ENCODE measurements at places on chromosomes 3 and 15.

DNA sequence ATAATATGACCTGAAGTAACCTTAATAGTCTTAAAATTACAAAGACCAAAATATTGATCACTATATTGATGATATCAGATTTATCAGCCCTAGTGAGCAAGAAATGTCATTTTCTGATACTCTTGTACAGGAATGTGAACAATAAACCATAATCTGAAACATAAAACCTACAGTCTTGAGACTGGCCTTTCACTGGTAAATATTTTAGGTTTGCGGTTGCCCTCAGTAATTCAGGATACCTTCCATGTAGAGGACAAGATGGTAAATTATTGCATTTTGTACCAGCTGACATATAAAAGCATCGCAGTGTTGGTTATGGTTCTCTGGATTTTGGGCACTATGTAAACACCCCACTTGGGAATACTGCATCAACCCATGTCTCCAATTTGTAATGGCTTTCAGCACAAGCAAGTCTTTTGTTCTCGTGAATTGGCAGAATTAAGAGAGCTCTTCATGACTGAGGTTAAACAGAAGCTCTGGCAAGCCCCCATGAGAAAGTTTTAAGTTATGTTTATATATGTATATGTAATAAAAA is 128.5 kb downstream of the LMLN start:
- DNase-seq = no peak

GRCh38 chr3:149374391-149374790 is 3.1 kb downstream of the TM4SF1 start:
- no peak for DNase-seq

DNA sequence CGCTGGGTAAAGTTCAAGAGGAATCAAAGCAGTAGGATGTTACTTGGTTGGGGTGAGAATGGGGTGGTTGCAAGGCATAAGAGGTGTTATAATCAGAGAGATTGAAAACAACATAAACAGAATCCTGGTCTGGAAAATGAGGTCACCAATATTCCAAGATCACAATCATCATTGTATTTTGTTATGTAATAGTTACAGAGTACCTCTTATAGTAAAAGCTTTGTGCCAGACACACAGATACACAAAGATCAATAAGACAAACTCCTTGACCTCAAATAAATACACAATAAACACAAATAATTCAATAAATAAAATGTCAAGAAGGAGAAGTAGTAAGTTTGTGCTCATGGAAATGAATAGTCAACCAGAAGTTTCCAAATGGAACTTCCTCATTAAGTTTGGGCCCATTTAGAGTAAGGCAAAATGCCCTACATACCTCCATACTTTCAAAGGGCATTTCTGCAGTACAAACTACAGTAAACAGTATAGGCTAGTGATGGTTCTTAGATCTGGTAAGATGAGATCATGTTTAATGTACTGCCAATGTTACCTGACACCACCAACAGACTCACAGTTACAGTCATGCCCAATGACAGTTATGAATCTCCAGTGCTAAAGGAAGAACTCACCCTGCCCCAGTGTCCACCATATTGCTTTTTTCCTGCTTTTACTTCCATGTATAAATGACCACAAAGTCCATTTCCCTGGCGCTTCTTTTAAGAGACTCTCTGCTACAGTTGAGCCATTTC is 93.4 kb downstream of the KCNMB2 start:
- DNase-seq = no peak

DNA sequence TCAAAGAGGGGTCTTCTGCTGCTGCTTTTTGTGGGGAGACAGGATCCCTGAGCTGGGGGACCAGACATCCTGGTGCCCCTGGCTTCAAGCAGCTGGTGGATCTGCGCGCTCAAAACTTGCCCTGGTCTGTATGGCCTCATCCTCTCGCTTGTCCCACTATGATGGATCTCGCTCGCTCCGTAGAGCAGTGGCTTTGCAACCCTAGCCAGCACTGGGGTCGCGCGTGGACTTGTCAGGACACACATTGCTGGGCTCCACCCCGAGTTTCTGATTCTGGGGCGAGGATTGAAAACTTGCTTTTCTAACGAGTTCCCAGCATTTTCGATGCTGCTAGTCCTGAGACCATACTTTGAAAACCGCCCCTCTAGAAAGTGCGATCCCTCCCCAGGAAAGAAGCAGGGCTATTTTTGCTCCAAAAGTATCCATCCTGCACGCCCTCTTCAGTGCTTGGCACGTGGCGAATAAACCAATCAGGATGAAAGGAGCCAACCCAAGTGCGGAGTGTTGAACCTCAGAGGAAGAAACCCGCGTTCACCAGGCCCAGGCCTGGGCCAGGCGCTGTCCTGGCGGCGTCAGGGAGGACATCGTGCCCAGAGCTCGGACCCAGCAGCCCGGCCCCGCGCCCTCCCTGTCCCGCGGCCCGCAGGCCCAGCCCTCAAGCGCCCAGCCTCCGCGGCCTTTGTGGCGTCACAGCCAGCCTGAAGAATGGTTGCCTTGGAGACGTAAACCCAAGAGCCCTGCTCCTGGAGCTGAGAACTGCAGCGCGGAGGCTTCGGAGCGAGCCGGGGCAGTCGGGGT is at the start of gene CFAP100:
CFAP100 (plus strand) TSS at position 731 of the 798 bp plus-strand sequence. CDS start 1,092 bp downstream, outside the sequence.
- no peak for DNase-seq

GRCh38 chr3:128424508-128425069 is 42.1 kb downstream of the DNAJB8 start:
- no peak for DNase-seq

DNA sequence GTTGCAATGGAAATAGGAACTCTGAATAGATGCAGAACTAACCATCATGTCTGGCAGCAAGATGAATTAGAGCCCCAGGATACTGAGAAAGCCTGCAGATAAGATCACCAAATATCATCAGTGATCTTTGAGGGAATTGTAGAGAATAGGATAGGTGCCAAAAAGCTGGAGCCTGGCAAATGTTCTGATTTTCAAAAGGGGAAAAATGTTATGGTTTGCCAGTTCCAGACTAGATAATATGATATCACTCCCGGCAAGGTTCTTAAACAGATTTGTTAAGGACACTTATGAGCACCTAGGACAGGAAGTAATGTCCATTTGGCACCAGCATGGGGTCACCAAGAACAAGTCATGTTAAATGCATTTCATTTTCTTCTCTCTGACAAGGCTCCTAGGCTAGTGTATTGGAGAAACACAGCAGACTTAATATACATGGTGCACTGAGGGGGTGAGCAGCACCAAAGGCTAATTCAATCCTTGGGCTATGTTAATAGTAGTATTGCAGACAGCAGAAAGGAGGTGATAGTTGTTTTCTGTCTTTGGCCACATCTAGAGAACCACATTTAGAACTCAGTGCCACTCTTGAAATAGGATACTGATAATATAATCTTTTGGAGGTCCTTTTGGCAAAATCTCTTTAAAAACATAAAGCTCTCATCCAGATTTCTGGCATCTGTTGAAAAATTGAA is 4.8 kb downstream of the SRGAP3 start:
- DNase-seq = no peak

- no peak for DNase-seq
Observed at GRCh38 chr3:98343647-98344507, 9.8 kb upstream of the OR5K4 start.

- DNase-seq = no peak
Observed at GRCh38 chr3:24863215-24863614, 368.6 kb upstream of the THRB start.

GRCh38 chr15:88546248-88547129 is at the start of gene DET1:
TSS of gene DET1 (minus strand) at chr15:88546681. CDS start at chr15:88531705, 14,976 bp downstream.
- peak; percentile 97 for DNase-seq

- no peak for DNase-seq
Observed at GRCh38 chr3:12433823-12434222, 50.5 kb upstream of the TSEN2 start.

DNA sequence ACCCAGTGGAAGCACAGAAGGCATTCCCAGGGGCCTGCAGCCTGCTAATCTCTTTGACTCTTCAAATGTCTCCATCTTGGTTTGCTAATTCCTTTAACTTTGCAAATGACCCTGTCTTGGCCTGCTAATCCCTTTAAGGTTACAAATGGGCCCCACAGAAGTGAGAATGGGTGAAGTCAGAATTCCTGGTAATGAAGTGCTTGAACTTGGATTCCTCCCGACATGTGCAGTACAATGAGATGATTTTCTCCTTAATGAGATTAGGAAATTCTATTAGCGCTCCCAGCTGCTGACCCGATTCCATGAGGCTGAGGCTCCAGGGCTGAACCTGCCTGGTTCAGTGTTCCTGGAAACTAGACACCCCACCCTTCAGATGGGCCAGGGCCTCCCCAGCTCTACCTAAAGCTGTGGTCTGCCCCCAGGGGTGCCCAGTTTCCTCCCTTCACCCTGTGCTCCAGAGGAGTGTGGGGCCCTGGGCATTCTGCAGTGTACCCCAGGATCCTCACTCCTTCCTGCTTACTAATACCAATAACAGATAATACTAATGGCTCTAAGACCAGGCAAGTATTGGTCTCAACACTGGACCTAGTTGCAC is 47.4 kb downstream of the SCN5A start:
- no peak for DNase-seq

- no peak for DNase-seq
Observed at GRCh38 chr3:160781402-160781801, 25.4 kb downstream of the PPM1L start.

DNA sequence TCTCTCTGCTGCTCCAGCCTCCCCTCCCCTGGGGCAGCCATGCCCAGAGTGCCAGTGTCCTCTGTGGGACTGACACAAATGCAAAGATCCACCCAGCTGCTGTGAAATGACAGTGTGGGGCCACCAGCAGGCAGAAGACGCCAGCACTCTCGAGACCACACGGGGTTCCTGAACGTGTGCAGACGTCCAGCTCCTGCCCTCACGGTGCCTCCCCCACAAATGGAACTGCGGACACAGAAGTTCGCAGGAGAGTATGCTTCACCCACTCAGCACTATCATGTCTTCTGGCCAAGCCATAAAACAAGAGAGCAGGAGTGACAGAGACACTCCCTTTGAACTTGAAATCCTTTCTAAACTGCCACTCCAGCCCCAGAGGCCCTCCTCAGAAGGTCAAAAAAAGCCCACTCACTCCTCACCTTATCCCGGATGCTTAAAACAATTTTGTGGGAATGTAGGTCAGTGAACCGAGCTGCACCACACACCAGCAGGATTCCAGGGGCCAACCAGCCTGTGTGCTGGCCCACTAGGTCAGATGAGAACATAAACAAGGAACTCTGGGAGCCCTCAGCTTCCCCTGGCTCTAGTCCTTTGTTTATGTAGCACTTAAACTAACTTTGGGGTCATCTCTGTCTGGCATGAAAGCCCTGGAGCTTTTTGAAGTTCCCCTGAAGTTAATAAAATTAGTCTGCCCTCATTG is 112.6 kb downstream of the DNAJB8 start:
- DNase-seq = no peak
